ENCODE measurements at places on chromosomes 11 and 22.
A peak's percentile ranks its signal among the peaks of the same experiment; 100 is the strongest.

- no peak for DNase-seq
Observed at GRCh38 chr22:48950151-48950915, 877.3 kb downstream of the BRD1 start.

DNA sequence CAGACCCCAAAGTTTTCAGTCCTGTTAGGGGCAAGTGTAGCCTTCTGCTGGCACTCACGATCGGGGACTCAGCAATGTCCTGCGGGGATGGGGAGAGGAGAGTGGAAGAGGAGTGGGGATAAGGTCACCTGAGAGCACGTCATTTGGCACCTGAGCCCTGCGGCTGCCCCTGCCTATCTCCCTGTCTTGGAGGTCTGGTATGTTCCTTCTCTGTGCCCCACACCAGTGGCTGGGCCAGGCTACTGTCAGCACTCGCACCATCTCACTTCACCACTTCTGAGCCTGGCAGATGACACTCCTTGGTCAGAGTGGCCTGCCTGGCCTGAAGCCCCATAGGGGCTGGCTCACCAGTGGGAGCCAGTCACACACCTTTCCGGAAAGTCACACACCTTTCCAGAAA is 20.1 kb upstream of the CHADL start:
- DNase-seq: no peak

- no peak for DNase-seq
Observed at GRCh38 chr22:28222976-28223745, 304.1 kb upstream of the PITPNB start.

DNA sequence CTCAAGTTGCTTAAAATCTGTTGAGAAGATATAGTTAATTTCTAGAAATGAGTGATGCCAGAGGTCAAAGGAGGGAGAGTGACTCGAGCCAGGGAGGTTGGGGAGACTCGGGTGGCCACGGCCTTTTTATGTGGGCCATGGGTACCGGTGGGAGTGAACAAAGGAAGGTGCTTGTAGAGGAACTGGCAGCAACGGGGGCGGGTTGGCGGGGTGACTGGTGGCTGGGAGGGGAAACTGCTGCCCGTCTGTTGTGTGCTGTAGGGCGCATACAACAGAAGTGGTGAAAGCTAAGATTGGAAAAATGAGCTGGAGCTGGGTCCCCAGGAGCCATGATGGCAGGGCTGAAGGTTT is 5.4 kb downstream of the DAGLA start:
- no peak for DNase-seq

DNA sequence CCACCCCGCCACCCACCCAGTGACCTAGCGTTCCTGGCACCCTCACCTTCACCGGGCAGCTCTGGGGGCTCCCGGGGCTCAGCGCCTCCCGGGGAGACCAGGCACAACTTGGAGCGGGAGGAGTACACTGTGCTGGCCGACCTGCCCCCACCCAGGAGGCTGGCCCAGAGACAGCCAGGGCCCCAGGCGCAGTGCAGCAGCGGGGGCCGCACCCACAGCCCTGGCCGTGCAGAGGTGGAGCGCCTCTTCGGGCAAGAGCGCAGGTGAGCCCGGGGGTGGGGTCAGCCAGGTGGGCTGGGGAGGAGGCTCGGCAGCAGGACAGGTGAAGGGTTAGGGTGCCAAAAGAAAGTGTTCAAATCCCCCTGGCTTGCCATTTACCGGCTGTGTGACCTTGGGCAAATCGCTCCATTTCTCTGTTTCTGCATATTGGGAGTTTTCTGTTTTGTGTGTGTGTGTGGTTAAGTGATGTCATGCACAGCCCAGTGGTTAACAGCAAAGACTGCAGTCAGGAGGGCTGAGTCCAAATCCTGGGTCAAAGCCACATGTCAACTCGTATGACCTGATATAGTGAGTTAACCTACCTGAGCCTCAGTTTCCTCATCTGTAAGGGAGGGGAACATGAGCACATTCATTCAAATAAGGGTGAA is 29.5 kb downstream of the TRIOBP start:
- DNase-seq: peak; percentile 23

DNA sequence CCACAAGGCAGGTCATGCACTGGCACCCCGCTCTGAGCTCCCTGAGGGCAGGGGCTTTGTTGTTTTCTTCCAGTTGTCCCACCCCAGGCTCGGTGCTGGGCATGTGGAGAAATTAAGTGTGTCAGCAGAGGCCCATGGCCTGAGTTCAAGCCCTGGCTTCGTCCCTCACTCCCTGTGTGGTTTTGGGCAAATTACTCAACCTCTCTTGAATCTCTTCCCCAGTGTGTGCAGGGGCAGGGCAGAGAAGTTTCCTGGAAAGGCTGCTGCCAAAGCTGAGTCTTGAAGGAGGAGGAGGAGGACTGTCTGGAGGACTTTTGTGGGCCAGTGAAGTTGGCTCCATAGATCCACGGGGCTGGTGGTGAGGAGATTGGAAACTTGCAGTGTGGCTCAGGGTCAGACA is 138.1 kb upstream of the E2F8 start:
- DNase-seq: no peak

DNA sequence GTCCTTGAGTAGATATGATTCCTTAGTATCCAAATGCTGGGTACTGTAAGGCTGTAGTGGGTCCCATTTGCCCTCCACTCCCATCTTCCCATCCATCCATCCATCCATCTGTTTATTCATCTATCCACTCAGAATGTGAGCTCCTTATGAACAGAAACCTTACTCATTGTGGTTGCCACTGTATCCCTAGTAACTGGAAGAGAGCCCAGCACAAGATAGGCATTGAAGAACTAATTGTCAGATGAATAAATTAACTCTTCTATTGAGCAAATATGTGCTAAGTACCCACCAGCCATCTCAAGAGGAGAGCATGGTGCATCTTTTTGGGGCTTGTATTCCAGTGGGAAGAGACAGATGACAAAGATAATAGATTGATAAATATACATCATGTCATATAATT is 86.4 kb upstream of the SEZ6L start:
- DNase-seq: no peak

DNA sequence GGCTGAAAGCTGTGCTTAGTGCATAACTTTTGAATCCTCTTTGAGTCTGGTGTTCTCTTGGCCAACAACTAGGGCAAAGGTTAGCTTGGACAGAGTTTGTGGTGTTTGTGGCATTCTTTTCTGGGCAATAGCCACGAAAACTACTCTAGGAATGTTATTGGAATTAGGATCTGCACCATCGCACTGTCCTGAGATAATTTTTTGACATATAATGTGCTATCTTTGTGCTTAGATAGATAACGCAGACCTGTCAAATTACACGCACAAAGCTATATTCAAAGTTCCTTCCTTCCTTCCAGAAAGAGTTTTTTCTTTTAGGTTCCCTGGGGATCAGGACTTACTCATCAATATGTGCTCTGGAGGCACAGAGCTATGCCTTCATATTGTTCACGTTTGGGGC is 166.8 kb upstream of the MTMR2 start:
- DNase-seq: no peak

- DNase-seq: no peak
Observed at GRCh38 chr11:44831605-44832394, 105.0 kb downstream of the TSPAN18 start.

- no peak for DNase-seq
Observed at GRCh38 chr11:122998727-122999366, 17.2 kb upstream of the BSX start.

- no peak for DNase-seq
Observed at GRCh38 chr11:84142411-84142810, 856.2 kb upstream of the CCDC90B start.

DNA sequence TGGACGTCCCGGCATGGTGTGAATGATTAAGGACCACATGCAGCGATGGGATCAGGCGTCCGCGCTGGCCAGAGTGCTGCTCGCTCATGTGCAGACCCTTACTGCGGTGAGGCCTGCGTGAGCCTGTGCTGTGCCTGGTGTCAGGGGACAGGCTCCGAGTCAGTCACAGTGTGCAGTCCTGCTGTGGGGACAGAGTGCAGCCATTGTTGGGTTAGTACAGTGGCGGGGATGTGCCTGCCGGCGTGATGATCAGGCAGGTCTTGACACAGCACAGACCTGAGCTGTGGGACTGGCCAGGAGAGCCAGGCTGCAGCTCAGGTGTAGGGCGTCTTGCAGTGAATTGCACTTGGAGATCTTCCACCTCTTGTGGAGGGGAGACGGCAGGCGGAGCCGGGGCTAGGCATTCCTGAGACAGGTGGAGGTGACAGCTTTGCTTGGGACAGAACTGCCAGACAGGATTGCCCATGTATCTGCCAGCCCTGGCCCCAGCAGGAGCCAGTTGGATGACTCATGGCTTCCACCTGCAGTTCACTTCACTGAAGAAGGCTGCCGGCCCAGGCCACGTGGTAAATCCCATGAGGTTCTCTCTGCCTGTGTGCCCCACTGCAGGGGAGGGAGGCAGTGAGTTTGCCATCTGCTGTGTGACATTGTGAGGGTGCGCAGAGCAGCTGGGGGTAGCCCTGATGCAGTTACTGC is 17.3 kb downstream of the TRMU start:
- DNase-seq: peak; percentile 38

- no peak for DNase-seq
Observed at GRCh38 chr11:32032478-32032877, 58.4 kb upstream of the RCN1 start.

- DNase-seq: no peak
Observed at GRCh38 chr22:38843657-38844314, at the start of gene NPTXR. NPTXR (minus strand) TSS chr22:38844028.

GRCh38 chr11:118275176-118275575 is 11.1 kb upstream of the MPZL2 start:
- DNase-seq: no peak

DNA sequence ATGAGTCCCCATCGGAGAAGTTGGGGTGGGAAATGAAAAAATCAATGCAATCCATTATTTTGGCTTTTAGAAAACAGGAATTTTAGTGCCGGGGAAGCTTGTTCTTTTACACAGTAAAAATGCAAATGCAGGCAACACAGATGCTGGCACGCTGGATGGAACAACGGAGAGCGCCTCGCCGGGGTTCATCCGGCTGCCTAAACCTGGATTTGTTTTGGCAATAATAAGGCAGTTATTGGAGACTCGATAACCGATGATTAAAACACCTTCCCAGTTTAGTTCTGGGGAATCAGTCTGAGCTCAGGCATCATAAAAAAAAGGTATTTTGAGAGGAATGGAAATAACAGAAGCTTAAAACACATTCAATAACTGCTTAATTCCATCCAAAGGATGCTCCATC is 2.9 kb downstream of the DSCAML1 start:
- no peak for DNase-seq

DNA sequence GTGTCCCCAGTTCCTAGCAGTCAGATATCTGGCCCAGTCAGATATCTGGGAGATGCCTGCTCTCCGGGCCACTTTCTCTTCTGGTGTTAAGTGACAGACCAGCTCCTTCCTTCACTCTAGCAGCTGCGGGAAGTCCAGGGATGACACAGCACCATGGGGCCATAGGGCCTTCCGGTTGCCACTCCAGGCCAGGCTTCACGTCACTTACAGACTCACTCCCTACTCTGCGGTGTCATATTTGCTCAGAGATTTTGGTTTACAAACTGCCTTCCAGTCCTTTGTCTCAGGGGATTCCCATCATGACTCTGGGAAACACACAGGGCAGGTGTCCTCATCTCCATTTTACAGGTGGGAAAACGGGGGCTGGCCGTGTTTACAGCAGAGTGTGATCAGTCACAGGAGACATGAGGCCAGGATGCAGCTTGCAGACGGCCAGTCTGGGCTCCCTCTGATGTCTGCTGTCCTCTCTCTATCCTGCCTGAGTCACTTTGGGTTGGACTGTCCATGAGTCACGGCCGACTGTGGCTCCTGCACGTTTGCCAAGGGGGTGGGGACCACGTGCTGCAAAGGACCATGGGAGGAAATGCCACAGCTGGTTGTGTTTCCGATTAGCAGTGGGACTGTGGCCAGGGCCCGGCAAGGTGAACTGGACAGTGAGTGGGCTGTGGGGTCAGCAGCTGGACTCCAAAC is 8.2 kb upstream of the TBC1D22A start:
- no peak for DNase-seq

- no peak for DNase-seq
Observed at GRCh38 chr22:40423310-40423688, 52.9 kb downstream of the SGSM3 start.

- no peak for DNase-seq
Observed at GRCh38 chr11:69050592-69051380, 2.1 kb downstream of the TPCN2 start.

GRCh38 chr22:20043057-20043996 is 22.4 kb downstream of the TANGO2 start:
- DNase-seq: no peak

GRCh38 chr11:27297616-27298015 is 65.4 kb downstream of the CCDC34 start:
- no peak for DNase-seq

DNA sequence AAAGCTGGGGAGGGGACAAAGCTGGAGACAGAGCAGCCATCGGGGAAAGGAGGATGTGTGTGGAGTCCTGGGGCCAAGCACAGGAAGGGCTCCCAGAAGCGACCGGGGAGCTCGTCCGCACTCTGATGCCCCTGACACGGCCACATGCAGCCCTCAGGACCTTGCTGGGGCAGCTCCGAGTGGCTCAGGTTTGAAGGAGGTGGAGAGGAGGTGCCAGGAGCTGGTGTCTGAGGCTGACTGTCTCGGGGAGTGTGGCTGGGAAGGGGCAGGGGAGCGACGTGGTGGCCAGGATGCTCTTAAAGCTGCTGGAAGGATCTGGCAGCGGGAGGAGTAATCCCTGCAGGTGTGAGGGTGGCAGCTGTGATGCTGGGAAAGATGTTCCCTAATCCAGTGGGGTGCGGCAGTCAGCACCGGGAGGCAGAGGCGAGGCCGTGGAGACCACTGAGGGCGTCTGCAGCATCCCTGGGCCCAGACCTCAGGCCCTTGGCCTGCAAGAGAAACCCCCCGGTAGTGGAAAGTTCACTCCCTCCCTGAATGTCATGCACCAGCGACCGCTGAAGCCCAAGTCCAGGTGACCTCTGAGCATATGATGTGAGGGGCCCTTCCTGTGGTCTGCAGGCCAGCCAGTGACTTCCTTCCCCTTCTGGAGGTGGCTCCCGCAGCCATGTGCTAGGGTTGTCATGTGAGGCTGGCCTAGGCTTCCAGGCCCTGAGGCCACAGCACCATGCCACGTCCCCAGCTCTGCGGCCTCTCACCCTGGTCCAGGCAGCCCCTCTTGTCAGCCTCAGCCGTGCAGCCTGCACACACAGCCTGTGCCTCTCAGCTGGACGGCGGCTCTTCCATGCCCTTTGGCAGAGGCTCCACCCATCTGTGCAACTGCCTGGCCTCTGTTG is 17.2 kb upstream of the CTSD start:
- no peak for DNase-seq

DNA sequence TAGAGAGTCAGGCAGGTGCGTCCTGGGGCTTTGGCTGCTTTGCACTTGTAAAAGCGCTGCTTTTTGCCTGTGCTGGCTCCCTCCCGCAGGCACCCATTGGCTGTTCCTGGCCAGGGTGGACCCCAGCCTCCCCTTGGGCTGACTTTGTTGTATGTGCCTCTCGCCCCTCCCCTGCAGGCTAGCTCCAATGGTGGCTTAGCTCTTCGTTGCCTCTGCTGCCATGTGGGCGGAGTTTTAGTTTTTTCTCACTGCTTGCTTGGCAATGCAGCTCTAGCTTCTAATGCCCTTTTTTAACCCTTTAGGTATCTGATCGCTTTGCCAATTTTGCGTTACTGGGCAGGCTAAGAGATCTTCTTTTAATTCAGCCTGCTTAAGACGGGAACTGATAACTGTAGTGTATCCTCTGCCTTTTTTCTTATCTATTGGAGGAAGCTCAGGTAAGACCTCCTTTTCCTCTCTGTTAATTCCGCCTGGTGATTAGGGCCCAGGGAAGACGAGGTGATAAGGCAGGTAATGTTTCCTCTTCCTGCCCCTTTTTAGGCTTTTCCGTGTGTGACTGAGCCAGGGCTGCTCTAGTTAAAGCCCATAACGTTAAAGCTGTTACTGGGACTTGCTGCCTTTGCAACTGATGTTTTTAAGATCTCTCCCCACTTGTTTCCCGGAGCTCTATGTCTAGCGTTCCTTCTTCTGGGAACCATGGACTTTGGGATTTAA is 11.7 kb upstream of the GLYATL1 start:
- peak; percentile 29 for DNase-seq
